ENCODE measurements at places on chromosomes 12 and 14.

GRCh38 chr14:68688872-68689371 lies 103.9 kb downstream of the ZFP36L1 start:
- no peak for DNase-seq

- no peak for DNase-seq
Observed at GRCh38 chr14:100070310-100070709, 5.1 kb downstream of the EVL start.

DNA sequence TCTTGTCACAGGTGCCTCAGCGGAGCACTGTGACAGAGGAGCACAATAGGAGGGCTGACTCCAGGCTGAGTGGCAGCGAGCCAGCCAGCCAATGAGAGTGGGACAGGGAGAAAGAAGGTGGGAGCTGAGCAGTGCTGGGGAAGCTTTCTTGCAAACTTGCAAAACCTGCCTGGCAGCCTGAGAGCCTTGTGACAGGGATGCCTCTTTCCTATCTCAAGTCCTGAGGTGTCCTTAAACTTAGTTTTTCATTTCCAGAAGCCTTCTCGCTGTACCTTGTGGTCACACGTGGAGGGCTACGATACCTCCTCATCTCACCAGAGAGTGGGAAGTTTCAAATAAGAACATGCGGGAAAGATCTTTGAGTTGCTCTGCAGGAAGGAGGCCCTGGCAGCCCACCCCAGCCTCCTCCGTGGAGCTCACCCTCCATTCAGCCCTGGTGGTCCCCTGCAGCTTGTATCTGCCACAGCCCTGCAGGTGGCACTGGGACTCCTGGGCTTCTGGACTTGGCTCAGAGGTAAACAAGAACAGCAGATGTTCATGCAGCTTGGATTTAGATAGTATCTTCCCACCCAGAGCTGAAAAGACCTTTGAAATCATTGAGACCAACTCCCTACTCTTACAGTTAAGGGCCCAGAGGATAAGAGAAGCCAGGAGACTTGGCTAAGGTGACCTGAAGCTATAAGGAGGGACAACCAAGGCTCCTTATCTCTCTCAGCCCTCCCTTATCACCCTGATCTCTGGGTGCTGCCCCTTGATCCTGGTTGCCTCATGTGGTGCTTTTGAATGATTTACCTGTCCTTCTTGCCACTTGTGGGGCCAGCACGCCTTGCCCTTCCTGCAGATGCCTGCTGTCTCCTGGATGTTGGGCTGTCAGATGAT lies 153.5 kb upstream of the MAX start:
- no peak for DNase-seq

DNA sequence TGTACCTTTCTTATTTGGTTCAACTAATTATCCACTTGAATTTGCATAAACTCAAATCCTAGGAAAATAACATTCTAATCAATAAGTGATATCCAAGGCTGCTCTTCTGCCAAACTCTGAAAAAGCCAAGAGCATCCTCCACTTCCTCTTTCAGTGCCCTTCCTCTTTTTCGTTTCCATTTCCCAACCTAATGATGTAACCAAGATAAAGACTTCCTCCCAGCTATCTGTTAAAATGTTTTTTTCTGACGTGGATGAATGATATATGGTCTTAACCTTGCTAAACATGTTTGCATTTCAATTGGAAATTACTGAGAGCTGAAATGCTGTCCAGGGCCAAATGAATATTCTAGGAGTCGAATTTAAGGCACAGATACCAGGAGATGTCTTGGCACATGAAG lies 459.5 kb upstream of the PDE3A start:
- no peak for DNase-seq

DNA sequence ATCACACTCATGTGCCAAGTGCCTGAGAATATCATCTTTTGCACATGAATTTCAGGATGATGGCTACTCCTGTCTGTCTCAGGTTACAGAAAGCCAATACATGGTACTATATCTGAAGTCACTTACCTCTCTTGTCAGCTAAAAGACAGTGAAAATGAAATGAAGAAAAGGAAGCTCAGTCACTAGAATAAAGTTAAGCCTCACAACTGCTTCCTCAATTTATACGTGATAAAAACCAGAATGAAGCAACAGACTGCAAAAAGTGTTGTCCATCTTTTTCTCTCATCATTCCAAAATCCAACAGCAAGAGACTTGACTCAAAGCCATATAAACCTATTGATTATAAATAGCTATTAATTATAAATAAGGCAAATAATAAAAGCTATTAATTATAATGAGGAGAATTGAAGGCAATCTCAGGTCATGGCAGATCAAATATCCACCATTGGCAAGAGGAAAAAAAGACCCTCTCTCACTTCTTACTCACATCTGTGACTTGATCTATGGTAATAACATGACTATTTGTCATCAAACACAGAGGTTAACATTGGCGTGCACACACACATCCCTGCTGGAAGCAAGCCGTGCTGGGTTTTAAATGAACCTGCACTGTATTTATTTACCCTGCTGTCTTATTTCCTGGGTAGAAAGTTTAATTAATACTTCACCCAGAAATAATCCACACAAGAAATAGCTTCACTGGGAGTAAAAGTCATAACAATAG lies 10.0 kb downstream of the NIN start:
- DNase-seq: no peak

DNA sequence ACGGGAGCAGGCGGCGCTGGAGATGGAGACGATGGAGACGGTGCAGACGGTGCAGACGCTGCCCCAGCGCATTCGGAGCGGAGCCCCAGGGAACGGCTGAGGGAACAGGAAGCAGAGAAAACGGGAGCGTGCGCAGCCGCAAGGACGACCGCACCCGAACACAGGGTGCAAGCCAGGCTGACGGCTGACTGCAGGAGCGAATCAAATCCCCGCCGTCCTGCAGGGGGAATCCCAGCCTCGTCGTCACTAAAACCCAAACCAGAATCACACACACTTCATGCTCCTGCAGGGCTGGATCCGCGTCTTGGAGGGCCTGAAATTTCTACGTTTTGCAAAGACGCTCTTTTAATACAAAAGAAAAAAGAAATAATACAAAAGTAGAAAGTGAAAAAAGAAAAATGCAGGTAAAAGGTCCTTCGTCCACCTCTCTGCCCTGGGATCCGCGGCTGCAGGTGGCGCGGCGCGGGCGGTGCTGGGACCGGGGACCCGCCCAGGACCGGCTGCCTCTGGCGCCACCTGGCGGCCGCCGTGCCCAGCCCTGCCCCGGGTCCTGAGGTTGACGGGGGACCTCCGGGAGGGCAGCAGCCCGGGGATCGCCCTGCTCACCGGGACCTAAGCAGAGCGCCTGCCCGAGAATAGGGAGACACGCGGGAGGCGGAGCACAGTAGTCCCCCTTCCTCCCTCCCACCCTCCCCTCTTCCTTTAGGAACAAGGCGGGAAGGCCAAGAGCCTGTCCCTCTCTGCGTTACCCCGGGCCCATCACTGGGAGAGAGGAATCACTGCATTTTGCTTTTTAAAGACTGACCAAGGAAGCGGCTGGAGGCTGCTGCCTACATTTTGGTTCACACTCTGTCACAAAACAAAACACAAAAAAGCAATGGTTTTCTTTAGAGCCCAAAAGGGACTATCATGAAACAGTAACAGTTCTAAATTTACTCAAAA lies 20.1 kb downstream of the STX2 start:
- peak; percentile 45 for DNase-seq

DNA sequence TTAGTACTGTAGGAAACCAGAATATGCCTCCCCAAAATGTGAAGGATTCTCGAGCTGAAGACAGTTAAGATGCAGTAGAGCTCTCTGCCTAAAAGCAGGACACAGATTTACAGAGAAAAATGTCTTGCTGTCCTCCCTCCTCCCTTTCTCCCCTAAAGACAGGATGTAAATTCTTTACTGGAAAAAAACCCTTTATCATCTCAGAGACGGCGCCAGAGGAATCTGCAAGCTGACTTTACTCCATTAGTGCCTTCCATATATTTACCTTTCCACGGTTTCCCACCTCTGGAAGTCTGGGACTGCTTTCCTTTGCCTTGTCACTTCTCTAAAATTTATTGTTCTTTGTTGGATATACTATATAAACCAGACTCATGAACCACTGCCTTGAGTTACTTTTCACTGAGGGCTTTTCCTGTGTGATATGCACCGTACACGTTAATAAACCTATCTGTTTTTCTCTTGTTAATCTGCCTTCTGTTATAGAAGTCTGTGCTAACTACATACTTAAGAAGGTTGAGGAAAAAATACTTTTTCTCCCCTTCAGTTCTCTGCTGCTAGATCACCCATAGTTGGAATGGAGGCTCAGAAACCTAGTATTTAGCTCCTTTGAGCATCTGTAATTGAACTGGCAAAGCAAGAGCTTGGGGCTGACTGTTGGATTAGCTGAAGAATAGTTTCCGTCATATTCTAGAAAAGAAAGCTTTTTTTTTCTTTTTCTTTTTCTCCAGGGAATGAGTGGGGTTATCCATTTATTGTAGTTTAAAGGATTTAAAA lies 99.9 kb downstream of the RAD51B start:
- DNase-seq: no peak

DNA sequence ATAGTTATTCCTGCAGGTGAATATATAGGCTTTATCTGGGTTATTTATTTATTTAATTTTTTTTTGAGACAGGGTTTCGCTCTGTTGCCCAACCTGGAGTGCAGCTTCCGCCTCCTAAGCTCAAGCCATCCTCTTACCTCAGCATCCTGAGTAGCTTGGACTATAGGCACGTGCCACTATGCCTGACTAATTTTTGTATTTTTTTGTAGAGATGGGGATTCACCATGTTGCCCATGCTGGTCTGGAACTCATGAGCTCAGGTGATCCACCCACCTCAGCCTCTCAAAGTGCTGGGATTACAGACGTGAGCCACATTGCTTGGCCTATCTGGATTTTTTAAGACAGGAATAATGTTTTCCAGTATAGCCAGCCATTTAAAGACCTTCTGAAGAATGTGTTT lies 2.0 kb downstream of the RAN start:
- DNase-seq: no peak

DNA sequence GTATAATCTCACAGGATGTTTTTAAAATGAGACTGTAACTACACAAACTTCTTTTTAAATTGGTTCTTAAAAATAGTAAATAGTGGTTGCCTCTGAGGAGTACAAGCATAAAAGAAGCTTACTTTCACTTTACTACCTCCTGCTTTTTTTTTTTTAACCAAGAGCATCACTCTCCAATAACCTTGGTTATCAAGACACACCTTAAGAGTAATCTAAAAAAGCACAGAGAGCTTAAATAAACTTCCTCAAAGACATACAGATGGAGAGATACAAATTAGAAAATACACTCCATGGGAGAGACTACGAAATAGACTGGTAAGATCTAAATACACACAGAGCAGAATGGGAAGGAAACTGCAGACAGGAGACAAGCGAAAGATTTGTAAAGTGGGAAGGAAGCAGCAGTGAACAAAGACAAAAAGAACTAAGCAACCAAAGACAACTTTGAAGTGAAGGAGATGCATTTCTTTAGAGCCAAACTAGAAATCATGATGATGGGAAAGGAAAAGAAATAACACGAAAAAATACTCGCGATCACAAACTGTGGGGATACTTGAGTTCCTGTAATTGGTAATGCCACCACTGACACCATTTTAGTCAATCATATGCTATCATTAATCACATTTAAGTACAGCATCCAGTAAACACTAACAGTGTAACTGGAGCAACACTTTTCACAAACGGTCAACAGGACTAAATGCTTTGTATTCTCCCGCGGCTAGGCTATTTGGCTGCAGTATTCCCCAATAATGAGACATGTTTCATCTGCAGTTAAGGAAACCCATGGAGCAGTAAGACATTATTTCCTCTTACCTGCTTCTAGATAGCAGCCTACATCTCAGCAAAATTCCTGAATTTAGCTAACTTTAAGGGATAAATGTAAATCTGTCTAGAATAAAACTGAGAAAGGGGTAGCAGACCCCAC lies 8.2 kb downstream of the SINHCAF start:
- DNase-seq: no peak

DNA sequence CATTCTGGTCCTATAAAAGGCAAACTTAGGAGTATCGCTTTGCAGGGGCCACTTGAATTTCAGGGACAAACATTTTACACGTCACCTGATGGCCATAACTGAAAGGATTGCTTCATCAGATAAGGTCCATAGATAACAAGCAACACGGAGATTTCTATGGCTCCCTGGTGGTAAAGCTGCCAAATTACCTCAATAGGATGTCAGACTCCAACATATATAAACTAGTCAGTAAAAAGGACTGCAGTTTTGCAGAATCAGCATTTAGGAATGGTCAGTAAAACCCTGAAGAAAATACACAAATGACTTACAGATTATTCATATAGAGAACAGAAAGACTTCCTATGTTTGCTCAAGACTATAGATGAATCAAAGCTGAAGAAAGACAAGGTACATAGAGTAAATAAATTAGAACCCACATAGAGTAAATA lies 66.1 kb upstream of the GRIP1 start:
- no peak for DNase-seq

GRCh38 chr14:69226736-69227135 lies 33.2 kb upstream of the GALNT16 start:
- DNase-seq: no peak

DNA sequence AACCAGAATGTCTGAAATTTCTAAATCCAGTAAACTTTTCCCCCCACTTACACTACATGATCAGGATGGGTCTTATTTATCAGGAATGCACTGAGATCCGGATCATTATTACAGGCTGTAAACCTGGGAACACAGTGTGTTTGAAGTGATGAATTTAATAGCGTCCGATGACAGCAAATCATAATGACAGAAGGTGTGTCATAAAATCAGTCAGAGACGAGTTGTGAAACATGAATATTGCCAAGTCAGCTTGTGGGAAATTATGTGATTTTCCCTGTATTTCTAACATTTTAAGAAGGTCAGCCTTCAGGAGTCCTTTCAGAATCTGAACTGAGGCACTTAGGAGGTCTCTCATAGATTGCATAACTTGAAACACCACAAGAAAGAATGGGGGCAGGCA lies 36.7 kb downstream of the RERG start:
- no peak for DNase-seq

GRCh38 chr12:15733136-15733535 lies 56.1 kb downstream of the EPS8 start:
- no peak for DNase-seq

DNA sequence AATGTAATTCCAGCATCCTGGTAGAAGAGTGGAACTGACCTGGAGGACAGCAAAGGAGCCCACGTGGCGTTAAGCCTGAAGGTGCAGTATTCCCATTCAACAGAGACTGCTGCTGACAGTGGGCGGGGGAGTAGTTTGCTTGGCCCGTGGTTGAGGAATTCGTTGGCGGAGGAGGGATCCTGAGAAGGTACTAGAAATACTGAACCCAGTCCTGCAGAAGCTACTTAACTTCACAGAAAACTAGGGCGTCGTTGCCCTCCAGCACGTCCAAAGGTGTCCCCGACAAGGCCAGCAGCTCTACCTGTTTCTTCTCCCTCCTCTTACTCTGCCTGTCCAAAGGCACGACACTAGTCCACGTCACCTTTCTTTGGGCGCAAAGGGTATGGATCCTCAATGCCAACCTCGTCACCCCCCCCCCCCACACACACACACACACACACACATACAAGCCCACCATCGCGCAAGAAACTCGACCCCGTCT lies 303 bp downstream of the PUS7L start:
- no peak for DNase-seq

- DNase-seq: no peak
Observed at GRCh38 chr12:104691721-104692556, 235.2 kb downstream of the CHST11 start.

- no peak for DNase-seq
Observed at GRCh38 chr12:64670919-64671639, 60.8 kb downstream of the RASSF3 start.
